Fibroblast of skin of left quadriceps (primary cell): ENCODE measurements at places on chromosomes 7 and 10.

DNA sequence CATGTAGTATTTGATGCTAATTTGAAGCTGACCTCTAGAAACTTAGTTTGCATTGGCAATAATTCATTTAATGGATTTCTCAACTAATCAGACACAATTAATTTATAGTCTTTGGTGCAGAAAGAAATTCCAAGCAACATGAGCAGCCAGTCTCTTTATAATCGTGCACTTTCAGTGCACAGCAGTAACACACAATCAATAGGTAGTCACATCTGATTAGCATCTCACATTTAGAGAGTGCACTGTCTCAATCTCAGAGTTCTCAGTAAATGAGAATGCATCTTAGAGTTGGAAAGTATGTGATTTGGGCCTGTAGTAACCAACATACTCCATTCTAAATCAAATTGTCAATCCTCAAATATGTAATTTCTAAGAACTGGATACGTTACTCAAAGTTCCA, 377.6 kb downstream of the POM121L12 start:
- no peak for DNase-seq

DNA sequence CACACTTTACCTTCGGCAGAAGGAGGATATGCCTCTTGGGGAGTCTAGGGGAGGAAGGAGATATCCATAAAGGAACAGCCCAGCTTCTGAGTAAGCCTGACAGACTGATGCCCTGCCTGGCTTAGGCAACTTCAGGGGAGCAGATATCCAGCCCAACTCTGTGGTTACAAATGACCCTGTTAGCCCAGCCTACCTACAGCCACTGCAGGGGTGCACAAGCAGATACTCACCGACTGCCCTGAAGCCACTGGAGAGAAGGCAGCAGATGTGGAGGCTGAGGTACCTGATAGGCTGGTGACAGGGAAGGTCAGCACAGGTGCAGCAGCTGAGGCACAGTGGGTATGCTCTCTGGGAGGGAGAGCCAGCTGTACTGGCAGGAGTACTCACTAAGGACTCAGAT, 770.2 kb downstream of the GRID1 start:
- DNase-seq: no peak

DNA sequence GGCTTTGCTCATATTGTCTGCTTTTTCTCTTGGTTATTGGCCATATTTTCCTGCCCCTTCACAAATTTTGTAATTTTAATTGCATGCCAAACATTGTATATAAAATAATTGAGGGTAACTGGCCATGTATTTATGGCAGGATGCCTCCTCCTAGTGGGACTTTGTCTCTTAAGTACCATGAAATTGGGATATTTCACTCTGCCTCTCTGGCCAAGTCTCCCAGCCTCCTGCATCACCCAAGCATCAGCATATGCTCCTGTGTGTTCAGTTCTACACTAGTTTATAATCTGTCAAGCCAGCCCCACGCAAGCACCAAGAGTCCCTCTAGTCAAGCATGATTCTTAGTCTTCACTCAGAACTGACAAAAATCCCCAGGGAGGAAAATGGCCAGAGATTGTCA, 44.2 kb upstream of the FHIP2A start:
- DNase-seq: no peak

- DNase-seq: no peak
Observed at GRCh38 chr10:47184724-47185330, 115.2 kb upstream of the GDF10 start.

- DNase-seq: no peak
Observed at GRCh38 chr7:147151661-147152060, 1035.1 kb downstream of the CNTNAP2 start.

- DNase-seq: no peak
Observed at GRCh38 chr7:144725070-144725469, 110.8 kb downstream of the TPK1 start.

DNA sequence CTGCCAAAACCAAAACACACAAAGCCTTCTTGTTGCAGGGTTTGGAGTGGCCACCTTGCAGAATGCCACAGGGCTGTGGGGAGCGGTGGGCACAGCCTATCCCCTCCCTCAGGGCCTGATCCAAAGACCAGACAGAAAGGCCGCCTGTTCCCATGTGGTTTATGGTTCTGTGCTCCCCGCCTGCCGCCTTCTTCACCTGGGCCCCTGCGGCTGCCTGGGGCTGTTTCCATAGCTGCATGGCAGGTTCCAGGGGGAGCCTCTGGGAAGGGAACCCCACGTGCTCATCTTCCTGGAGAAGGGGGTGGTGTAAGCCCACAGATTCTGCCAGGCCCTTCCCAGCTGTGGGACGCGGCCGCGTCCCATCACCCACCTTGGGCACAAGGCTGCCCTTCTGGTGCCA, 70.7 kb upstream of the EZH2 start:
- DNase-seq: no peak

DNA sequence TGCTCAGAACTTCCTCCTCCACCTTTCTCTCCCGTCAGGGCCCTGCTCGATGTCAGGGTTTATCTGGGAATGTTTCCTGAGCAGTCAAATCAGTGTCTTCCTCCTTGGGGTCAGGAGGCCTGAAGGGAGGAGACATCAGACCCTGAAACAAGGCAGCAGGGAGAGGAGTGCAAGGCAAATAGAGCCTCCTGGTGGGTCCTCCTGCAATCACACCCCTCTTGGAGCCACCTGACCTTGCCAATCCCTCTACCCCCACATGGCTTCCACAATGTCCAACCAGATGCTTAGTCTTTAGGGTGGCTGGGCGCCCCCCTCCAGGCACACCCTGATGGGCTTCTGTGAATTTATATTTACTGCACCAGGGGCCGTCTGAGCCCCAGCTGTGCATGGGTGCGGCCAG, 12.2 kb downstream of the GPR26 start:
- DNase-seq: no peak

GRCh38 chr10:50232261-50232639, 19.1 kb downstream of the ASAH2 start:
- no peak for DNase-seq

DNA sequence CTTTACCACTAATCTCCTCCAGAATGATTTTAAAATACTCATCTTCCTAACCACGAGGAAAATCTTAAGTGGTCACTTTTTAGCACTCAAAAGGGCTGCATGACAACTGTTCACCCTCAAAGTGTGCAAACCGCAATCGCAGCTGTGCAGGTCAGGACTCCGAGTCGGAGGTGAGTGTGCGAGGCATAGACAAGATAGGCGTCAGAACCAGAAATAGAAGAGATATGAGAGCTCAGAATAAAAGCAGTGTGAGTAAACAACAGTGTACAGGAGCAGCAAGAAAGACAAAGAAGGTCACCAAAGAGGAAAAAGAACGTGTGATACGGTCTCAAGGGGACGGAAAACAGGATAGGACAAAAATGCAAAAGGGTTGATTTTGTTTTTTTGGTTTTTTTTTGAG, 17.5 kb upstream of the ENO4 start:
- no peak for DNase-seq

GRCh38 chr7:28879105-28879504, 79.0 kb downstream of the TRIL start:
- no peak for DNase-seq

GRCh38 chr7:52586704-52587103, 448.7 kb upstream of the POM121L12 start:
- DNase-seq: no peak

- DNase-seq: no peak
Observed at GRCh38 chr7:388961-389701, 99.2 kb downstream of the FOXL3 start.

DNA sequence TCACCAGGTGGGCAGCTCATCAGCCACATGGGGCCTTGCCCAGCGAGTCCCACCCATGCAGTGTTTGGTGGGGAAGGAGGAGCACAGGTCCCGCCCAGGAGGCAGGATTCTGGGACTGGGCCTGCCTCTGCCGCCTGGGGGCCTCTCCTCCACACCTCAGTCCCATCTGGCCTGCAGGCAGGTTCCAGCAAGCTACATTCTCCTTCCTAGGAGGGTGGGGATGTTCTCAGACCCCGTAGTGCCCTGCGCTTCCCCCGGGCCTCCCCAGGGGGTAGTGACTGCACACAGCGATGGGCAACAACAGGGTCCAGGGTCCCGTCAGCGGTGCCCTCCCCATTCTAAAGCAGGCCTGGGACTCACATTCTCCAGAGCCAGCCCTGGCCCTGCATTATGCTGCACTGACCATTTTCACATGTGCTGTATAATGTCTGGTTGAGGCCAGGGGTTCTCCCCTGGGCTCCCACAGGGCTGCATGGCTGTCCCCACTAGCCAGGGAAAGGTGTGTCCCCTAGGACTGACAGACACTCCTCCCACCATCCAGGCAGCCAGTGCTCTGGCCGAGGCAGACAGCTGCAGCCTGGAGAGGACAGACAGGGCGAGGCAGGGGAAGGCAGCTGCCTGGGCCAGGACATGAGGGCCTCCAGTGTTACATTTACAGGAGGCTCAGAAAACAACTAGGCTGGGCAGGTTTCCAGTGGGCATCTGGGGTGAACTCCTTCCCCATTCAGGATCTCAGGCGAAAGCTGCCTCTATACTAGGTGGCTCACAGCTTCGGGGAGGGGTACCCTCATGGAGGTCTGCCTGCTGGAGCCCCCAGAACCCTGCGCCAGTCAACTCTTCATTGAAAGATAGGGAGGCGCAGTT, 9.3 kb downstream of the RASGEF1A start:
- no peak for DNase-seq

GRCh38 chr7:94414481-94414880, 19.8 kb downstream of the COL1A2 start:
- no peak for DNase-seq

DNA sequence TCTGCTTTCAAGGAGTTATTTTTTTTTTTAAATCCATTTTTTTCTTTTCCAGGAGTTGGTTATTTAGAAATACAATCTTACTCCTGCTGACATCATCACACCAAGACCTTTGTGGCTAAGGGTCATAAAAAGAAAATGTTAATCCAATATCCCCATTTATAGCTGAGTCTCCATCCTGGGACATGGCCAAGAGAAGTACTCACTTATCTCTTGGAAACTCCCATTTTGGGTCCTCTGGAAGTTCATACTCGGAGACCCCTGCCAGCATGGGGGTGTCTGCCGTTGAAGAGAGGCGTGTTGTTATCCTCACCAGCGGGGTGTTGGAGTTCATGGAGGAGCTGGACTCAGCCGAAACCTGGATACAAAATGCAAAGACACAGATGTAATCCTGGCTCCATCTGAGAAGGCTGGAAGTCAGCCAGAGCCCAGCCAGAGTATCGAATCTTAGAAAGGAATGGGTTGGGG, 94.6 kb downstream of the FGFR2 start:
- no peak for DNase-seq

GRCh38 chr7:85567983-85568382, 381.1 kb upstream of the SEMA3D start:
- DNase-seq: no peak

DNA sequence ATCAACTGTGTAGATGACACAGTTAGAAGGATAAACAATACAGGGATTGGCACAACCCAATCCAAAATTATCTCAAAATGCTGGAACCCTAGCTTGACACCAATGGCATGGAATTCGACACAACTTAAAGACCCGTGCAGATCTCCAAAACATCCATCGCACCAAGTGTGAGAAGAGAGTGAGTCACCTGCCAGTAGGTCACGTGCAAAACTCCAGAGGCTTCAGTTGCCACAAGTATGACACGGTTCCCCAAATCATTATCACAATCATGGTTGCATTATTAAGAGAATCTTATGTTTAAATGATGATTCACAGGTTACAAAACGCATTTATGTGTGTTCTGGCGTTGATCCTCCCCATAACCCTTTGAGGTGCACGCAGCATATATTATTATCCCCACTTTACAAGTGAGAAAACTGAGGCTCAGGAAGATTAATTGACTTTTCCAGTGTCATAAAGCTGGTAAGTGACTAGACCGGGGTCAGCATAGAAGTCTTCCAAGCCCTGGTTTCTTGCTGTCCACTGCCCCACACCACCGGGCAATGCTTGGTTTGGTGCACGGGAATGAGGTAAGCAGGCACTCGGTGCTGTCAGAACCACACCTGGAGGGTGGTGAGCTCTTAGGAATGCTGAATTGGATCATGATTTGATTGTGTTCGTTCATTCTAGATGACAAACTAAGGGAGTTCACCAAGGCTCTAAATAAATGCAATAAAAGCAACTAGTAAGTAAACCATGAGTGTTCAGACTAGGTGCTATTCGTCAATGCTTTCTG, 23.6 kb upstream of the STK17A start:
- DNase-seq: no peak

DNA sequence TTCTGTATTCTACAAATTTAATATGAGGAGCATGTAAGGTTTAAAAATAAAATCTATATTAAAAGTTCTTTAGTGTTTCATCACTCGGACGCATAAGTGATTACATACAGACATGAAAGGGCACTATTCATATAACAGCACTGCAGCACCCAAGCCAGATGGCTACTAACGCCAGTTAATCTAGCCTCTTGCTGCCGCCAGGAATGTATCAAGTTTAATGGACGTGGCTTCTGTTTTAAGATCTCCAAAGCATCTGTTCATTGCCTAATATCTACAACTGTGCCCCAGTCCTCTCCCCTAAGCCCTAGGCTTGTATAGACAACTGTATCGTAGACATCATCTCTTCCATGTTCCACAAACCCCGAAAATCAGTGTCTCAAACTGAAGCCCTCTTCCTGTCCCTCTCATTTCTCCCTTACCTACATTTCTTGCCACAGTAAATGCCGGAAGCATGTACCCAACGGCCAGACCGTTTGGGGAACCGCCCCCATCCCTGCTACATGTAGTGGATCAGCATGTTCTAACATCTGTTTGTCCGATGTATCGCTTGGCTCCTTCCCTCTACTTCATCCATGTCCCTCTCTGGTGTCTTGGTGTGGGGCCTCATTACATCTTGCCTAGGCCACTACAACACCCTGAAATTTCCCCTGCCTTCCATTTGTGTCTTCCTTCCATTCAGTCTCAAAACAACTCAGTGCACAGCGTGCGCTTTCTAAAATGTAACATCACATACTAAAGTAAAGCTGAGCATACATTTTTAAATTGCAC, 147.5 kb upstream of the RSU1 start:
- no peak for DNase-seq

DNA sequence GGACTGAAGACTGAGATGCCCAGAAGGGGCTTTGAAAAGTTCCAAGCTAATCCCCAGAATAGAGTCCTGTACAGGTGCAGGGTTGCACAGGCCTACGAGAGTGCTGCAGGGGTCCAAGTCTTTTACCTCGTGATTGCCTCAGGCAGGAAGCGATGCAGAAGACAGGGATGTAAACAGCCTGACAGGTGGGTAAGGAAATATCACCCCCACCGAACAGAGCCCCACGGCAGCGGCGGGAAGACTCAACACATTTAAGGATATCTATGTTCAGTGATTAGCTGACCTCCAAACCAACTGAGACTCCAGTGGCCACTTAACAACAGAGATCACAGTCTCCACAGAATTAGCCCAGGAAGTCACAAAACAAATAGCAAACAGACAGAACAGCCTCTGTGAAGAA, 73.9 kb upstream of the VIPR2 start:
- DNase-seq: no peak
